ENCODE measurements at places on chromosomes 12 and 14.
A peak's percentile ranks its signal among the peaks of the same experiment; 100 is the strongest.

- no peak for DNase-seq
Measured at GRCh38 chr14:50551877-50552276, 8.1 kb upstream of the ATL1 start.

DNA sequence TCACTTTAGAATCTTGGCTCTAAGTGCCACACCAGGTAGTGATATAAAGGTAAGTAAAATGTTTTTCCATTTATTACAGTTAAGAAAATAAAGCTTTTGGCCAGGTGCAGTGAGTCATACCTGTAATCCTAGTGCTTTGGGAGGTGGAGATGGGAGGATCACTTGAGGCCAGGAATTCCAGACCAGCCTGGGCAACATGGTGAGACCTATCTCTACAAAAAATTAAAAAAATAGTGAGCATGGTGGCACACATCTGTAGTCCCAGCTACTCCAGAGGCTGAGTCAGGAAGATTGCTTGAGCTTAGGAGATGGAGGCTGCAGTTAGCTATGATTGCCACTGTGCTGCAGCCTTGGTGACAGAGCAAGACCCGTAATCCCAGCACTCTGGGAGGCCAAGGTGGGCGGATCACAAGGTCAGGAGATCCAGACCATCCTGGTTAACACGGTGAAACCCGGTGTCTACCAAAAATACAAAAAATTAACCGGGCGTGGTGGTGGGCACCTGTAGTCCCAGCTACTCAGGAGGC lies 5.0 kb downstream of the FANCM start:
- no peak for DNase-seq

- no peak for DNase-seq
Measured at GRCh38 chr14:37150414-37150813, 22.0 kb downstream of the SLC25A21 start.

DNA sequence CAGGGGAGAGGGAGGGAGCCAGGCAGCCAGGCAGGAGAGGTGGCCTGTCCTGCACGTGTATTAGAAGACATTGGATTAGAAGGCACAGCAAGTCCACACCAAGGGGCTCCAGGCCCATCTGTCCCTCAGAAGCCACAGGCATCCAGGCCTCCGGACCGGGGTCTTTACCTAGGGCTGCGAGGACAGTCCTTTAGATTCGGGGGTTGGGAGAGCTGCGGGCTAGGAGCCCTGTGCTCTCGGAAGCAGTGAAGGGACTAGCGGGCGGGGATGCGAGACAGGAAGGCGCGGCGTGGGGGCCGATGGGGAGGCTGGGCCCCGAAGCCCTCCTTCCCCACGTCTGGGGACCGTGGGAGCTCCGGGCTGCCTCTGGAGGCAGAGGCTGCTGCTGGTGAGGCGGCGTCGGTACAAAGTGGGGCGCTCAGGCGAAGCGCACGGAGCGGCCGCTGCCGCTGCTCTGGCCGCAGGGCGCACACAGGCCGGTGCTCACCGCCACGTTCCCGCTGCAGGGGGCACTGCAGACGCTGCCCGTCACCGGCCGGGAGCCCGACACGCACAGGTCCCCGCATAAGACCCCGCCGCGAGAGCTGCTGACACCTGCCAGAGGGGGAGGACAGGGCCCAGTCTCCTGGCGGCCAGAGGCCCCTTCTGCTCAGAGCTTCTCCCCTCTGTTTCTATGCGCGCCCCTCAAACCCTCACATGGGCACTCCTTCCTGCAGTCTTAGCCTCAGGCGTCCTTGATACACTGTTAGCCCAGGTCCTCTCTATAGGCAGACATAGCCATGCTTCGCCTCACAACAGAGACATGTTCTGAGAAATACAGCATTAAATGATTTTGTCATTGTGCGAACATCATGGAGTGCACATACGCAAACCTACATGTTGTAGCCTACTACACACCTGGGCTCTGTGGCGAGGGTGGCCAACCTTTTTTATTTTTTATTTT lies 17.3 kb downstream of the KRT7 start:
- DNase-seq: no peak

DNA sequence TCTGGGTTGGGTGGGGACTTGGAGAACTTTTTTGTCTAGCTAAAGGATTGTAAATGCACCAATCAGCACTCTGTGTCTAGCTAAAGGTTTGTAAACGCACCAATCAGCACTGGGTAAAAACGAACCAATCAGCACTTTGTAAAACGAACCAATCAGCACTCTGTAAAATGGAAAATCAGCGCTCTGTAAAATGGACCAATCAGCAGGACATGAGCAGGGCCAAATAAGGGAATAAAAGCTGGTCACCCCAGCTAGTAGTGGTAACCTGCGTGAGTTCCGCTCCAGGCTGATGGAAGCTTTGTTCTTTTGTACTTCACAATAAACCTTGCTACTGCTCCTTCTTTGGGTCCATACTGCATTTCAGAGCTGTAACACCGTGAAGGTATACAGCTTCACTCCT lies 1.7 kb upstream of the ACOT2 start:
- DNase-seq: no peak

- peak; percentile 55 for DNase-seq
Measured at GRCh38 chr12:47941871-47942613, 21.4 kb upstream of the TMEM106C start.

GRCh38 chr12:118035190-118036041 lies 18.9 kb downstream of the RFC5 start:
- DNase-seq: no peak

- no peak for DNase-seq
Measured at GRCh38 chr12:122849352-122850047, 14.2 kb downstream of the HIP1R start.

DNA sequence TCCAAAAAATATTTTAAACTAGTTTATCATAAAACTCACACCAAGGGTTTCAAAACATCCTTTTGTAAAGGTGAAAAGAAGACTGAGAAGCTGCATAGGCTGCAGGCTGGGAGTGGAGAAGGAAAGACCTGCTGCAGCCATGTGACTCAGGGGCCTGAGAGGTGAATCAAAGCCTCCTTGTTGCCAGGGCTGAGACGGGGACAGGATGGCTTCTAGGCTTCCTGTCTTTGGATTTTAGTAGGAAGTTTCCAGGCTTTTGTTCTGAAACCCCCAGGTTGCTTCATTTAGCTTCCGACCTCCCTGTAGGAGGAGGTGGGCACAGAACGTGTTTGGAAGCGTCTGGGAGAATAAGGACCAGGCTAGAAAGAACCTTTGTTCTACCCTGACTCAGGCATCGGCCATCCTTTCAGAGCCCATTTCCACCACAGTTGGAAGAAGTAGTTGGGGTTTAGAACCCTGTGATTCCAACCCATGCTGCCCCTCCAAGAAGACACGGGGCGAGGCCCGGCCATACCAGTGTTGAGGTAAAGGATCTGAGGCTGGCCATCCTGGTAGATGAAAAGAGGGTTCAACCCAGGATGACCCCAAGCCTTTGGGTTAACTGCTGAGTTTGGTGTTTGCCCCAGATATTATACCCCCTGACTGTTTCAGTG lies 122.4 kb downstream of the SLC25A47 start:
- no peak for DNase-seq

DNA sequence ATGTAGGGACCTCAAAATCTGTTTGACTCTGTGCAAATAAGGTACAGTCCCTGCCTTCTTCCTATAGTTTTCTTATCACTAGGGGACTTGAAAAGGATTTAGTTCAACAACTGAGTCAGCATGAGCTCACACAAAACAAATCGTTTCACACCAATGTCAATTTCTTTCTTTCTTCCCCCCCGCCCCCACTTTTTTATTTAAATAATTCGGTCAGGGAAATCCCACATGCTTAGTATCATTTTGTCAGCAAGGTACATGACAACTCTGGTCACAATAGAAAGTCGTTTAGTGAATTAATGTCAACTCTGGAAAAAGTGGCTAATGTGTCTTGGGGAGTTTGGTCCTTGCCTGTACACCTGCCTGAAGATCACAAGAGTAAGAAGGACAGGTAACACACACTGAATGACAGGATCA lies 232.2 kb upstream of the PLEKHG7 start:
- peak; percentile 9 for DNase-seq

DNA sequence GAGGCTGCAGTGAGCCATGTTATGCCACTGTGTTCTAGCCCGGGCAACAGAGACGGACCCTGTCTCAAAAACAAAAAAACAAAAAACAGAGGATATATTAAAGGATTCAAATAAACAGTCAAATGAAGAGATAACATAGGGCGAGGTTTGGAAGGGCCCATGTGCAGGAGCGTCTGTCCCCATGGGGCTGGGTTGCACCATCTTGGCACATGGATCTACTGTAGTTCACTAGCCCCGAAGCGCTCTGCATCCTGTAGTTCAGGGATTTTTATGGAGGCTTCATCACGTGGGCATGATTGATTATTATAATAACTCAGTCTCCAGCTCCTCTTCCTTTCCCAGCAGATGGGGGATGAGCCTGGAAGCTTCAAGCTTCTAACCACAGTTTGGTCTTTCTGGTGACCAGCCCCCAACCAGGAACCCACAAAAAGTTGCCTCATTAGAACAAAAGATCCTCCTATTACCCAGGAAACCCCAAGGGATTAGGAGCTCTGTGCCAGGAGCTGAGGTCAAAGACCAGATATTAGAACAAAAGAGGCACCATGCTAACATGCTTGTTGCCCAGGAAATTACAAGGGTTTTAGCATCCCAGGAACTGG lies 59.9 kb downstream of the HCAR2 start:
- no peak for DNase-seq

- DNase-seq: no peak
Measured at GRCh38 chr14:53190938-53191337, 37.8 kb upstream of the DDHD1 start.

GRCh38 chr12:121799156-121799841 lies 4.5 kb upstream of the SETD1B start:
- DNase-seq: peak; percentile 77

GRCh38 chr14:93331002-93331727 lies 1.7 kb downstream of the BTBD7 start:
- no peak for DNase-seq

DNA sequence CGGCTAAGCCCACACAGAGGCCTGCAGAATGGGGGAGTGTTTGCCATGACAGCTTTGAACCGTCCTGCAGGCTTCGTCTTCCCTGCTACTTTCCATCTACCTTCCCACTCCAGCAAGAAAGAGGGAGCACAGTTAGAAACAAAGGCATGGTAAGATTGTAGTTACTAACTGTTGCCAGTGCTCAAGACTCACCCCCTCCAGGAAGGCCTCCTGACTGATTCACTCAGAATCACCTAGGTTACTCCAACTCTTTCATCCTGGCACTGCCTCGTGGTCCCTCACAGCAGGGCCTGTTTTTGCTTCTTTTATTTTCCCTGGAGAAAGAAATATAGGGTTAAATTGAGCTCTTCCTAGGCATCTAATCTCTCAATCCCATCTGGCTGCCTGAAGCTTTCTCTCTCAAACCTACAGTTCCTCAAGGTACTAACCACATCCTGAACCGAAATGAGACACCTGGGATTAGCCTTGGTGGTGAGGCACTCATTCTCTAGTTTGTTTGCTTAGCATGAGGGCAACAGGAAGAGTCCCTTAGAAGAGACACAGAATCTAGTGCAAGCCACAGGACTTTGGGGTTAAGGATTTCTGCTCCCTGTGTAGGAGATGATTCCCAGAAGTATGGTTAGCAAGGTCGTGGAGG lies 7.8 kb downstream of the GALNT6 start:
- DNase-seq: no peak

Data from CD4-positive, alpha-beta T cell treated with Interleukin-12 subunit alpha and Interleukin-12 subunit beta, for 1 hour (primary cell).